ENCODE measurements at places on chromosomes 3 and 15.
A peak's percentile ranks its signal among the peaks of the same experiment; 100 is the strongest.

GRCh38 chr3:100463002-100463401 is 29.4 kb upstream of the TMEM45A start:
- DNase-seq: peak; percentile 53

GRCh38 chr3:147333098-147333497 is 73.2 kb downstream of the ZIC4 start:
- no peak for DNase-seq

DNA sequence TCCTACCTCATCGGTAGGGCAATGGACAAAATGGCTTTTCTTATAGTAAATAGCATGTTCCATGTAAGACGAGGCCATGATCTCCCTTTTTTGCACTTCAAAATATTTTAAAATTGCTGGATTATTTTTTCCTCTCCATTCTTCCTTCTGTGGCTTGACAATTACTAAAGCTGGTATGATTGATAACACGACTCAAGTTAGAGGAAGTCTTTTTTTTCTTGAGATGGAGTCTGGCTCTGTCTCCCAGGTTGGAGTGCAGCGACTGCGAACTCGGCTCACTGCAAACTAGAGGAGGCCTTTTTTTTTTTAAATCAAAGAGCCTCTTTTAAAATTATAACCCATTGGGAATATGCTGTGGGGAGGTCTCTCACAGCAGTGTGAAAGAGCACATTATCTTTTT is 124.5 kb upstream of the TBL1XR1 start:
- DNase-seq: no peak

DNA sequence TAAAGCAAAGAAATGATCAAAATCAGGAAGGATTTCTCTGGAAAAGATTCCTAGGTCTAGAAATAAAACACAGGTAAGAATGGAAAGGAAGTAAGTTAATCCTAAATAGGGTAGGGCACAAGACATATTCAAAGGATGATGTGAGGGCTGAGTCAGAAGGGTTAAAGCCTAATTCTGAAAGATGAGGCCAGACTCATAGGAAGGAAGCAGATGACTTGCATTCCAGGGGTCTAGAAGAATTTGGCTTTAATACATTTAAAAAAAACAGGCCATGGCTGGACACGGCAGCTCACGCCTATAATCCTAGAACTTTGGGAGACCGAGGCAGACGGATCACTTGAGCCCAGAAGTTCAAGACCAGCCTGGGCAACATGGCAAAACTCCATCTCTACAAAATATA is 3.2 kb downstream of the SSR3 start:
- DNase-seq: no peak

GRCh38 chr3:72126441-72127223 is 341.7 kb upstream of the PROK2 start:
- DNase-seq: no peak

- no peak for DNase-seq
Measured at GRCh38 chr15:49843725-49844124, 222.9 kb downstream of the DTWD1 start.

GRCh38 chr15:39828374-39828931 is 45.8 kb upstream of the FSIP1 start:
- DNase-seq: no peak

- no peak for DNase-seq
Measured at GRCh38 chr3:6491768-6492167, 369.1 kb upstream of the GRM7 start.

GRCh38 chr3:178785961-178786360 is 249.7 kb downstream of the KCNMB2 start:
- no peak for DNase-seq

- DNase-seq: no peak
Measured at GRCh38 chr15:78040653-78041244, 36.8 kb downstream of the TBC1D2B start.

- DNase-seq: no peak
Measured at GRCh38 chr15:56042498-56042897, 49.1 kb upstream of the NEDD4 start.

DNA sequence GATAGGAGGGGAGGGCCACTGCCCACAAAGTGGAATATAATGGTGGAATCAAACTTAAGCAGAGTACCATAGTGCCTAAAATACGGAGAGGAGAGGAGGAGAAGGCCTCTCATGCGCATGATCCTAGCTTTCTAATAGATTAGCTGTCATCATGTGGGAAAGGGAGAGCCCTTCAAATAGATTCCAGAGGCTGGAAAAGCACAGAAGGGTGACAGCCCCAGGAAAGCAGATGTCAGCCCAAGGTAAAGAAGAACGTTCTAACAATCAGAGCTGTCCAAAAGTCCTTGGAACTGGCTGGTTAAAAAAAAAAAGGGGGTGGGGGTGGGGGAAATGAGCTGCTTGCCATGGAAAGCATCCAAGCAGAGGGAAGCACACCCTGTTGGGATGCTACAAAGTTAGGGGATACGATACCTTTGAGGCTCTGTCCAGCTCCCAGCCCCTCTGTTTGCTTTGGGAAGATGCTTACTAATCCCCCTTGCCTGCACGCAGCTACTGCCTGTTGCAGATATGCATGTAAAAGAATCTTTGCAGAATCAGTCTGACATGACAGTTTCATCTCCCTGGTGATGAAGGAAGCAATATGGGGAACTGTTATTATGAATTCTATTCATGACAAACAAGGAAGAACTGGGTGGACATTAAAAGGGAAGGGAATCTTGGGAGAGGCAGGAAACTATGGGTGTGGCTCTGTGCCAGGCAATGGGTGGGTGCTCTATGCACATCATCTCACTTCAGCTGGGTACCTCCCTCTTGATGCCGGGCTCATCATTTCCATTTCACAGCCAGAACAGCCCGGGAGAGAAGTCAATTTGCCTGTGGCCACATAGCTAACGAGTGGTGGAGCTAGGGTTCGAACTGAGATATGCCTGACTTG is 10.1 kb upstream of the LMCD1 start:
- no peak for DNase-seq

DNA sequence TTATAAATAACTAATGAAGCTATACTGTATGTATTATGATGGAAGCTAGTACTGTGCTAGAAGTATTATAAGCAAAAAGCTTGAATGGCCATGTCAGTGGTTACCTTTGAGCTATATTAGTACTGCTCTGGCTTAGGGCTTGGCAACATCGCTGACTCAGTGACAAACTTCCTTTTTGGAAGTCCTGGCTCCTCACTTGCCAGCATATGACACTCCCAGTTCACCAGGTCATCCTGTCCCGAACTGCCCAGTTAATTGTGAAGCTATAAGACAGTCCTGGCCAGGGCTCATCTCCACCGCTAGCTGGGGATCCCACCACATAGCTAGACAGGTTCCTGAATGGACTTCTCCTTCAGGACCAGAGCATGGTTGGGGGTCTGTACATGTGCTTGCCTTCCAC is 31.9 kb downstream of the RAB8B start:
- DNase-seq: no peak

DNA sequence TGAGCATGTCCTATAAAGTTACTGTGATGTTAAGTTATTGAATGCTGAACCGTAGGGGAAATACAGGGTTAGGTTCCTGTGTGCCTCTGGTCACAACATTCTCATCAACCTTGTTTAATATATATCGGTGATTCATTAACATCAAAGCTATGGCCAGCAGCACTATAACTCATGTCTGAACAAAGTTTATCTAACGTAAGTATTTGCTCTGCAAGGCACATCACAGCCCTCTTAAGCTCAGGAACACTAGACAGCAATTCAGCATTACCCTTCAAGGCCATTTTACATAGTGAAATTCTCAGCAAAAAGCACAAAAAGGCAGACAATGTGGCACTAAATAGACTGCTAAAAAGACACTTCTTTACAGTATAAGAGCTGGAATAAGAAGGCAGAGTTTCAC is 48.2 kb upstream of the FNDC3B start:
- DNase-seq: peak; percentile 45

- DNase-seq: no peak
Measured at GRCh38 chr15:77611767-77612166, 20.9 kb downstream of the LINGO1 start.

All from A549 (cell line).